ENCODE measurements at places on chromosomes 4 and X.
A peak's percentile ranks its signal among the peaks of the same experiment; 100 is the strongest.

GRCh38 chr4:184851200-184851541, 25.4 kb upstream of the ACSL1 start:
- no peak for DNase-seq

DNA sequence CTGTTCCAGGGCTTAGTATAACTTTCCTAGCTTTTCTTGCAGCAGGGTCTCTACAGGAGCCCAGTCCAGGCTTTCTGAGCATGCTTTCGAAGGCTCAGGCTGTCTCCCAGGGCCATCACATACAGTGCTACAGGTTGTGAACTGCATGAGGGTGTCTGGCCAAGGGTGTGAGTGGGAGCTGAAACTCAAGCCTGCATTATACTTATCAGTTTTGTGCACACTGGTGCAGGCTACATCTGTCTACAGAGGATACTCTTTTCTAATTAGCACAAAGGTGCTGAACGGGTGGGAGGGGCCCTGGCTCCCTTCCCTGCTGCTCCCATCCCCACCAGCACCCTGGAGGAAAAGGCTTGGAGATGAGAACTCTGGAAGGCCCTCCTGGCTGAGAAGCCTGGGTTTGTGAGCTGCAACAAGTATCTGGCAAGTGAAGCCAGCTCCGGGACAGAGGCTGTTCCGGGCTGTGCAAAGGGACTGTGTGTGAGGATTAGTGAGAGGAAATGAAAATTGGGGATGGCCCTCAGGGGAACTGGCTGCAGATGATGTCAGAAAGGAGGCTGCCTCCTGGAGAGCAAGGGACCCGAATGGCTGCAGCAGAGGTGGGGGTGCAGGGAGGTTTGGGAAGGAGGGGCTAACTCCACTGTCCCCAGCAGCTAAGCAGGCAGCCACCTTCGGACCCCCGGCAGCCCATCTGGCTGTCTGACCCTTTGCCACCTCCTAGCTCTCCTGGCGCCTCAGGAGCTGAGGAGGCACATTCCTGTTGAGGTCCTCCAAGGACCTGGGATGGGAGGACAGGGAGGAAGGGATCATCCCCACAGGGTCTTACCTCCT, 68.5 kb downstream of the EFNB1 start:
- no peak for DNase-seq

DNA sequence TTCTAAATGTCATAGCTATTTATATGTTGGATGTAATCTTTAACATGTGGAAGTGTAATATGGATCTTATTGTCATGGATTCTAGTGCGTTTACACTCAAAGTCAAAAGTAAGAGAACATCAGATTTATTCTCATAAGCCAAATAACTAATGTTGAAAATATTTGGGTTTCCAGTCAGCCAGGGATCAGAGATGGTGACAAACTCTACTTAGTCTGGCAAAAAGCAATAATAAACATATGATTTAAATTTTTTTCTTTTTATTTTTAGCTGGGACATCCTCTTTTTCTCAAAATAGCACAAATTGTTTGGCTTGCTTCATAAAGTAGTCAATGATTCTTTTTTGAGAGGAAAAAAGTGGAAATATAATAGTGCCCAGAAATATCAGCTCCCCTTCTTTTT, 392.3 kb downstream of the ARHGAP24 start:
- no peak for DNase-seq

DNA sequence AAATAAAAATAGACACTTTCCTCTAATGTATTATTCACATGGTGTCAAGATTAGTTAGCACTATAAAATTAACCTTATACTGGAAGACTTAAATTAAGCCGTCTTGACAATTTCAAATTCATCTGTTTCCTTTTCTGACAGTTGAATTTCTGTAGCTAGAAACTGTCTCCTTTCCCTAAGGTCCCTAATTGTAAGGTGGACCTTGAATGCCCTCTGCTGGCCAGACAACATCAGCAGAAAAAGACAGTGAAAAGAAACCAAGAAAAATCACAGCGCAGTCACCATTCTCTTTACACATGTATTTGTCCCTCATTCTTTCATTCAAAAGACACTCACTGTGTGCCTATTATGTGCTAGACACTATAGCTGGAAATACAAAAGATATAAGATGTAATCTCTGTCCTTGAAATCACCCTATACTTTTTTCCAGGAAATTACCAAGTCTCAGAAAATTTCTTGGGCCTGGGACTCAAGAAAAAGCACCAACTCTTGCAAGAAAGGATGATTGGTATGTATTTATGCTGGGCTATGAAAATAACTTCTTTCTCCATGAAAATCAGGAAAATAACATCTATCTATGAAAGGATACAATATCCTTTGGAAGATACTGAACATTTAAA, 32.7 kb upstream of the AMBN start:
- DNase-seq: peak; percentile 63

- no peak for DNase-seq
Measured at GRCh38 chr4:31183256-31183655, 463.1 kb downstream of the PCDH7 start.

DNA sequence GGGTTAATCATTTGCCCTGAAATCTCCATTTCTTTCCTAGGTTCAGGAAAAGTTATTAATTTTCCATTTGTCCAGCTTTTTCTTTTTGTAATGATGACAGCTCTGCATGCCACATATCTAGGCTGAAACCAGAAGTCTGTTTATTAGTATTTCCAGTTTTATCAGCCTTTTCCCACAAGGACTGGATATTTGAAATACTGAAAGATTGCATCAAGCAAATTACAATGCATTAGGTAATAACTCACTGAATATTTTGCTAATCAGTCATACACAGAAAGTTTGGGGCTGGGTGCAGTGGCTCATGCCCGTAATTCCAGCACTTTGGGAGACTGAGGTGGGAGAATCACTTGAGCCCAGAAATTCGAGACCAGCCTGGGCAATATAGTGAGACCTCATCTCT, 21.5 kb downstream of the SLC9A7 start:
- no peak for DNase-seq

DNA sequence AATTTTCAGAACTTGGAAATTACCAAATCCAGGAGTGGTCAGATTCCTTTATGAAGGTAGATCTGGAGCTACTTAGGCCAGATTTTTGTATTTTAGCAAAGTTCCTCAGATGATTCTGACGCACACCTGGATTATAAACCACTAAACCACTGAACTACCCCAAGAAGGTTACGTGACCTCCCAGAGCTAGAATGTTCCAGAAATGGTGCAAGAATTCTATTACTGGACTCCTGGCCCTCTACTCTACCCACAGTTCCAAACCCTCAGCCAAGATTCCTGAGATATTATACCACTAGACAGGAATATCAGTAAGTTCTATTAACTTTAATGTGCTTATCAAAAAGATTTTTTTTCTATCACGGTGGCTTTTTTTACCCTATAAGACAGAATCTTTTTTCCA, 67.1 kb downstream of the ABCG2 start:
- DNase-seq: no peak

- DNase-seq: no peak
Measured at GRCh38 chr4:184896868-184897715, 71.3 kb upstream of the ACSL1 start.

DNA sequence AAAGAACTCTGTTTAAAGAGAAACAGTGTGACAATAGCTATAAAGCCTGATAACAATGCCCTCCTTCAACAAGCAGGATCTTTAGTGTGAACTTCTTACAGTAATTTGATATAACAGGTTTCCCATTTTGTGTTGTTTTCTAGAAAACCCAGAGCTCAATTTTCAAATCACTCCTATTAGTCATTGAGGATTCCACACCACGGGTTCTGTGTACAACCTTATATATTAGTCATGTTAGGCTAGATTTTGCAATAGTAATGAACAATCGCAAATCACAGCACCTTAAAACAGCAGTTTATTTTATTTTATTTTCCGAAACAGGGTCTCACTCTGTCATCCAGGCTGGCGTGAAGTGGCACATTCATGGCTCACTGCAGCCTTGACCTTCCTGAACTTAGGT, 1020.9 kb upstream of the INTU start:
- DNase-seq: no peak

GRCh38 chr4:181860668-181861067, 382.5 kb upstream of the TENM3 start:
- DNase-seq: no peak

- DNase-seq: no peak
Measured at GRCh38 chr4:48445704-48446103, 37.4 kb upstream of the SLC10A4 start.

DNA sequence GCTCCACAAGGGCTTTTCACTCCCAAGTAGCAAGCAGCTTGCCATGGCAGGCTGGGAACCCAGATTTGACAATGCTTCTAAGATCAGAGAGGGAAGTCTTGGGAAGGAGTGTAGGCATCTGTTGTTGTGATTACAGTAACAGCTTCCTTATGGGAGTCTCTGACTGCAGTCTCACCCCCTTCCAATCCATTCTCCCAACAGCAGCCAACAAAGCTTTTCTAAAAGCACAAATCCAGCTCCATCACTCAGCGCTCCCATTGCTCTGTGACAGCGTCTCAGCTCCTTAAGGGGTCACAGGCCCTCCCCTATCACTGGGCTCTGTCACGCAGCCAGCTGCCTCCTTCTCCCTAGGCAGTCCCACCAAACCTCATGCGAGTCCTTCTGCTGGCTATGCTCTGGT, 7.1 kb downstream of the IGFBP7 start:
- no peak for DNase-seq

DNA sequence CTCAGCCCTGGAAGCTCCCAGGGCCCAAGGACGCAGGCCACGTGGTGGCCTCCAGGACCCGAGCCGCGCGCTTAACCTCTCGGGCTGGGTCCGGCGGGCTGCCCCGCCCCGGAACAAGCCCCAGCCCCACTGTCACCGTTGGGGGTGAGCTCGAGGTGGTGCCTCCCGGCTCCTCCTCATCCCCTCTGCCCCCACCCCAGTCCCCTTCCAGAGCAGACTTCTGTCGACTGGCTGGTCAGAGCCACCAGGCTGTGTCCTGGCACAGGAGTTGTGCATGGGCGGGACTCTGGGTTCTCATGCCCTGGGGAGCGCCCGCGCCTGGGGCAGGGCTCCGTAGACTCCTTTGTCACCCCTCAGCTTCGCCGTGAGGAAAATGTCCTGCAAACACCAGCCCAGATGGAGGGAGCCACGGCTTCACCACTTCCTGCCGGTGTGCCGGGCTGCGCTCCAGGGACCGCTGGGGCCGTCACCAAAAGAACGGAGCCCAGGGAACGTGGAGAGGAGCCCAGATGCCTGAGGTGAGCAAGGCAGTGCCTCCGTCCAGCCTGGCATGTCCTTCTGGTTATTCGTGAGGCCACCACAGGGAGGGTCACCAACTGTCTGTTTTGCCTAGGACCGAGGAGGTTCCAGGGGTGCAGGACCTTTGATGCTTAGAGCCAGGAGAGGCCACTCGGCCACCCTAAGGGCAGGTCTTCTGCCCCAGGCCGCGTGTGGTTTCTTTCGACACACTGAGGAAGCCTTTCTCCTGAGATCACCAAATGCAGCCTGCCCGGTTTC, 7.1 kb upstream of the RGS12 start:
- DNase-seq: no peak

DNA sequence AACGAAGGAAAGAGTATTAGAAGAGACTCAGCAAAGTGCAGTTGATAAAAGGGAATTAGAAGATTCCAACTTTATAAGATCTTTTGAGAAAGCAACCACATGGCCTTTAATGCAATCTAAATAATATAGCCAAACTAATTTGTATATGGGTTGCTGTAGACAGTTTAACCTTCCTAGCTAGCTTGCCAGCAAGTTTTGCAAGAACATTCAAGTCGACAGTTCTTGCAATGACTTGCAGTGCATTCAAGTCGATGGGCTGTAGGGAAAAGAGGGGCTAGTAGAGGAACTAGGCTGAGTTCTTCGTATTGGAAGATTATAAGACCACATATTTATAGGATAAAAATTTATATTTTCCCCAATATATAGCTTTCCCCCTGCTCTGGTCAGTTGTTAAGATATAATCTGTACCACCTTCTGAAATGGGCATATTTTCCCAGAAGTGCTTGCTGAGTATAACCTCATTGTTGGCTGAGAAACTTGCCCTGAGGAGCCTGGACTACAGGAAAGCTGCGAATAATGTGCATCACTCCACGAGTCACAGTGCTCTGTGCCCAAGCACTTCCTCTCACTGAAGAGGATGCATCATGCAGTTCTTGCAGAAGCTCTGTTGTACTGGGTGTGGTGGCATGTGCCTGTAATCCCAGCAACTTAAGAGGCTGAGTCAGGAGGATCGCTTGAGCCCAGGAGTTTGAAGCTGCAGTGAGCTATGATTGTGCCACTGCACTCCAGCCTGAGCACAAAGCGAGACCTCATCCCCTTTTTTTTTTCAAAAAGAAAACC, 56.7 kb downstream of the DOCK11 start:
- DNase-seq: no peak

DNA sequence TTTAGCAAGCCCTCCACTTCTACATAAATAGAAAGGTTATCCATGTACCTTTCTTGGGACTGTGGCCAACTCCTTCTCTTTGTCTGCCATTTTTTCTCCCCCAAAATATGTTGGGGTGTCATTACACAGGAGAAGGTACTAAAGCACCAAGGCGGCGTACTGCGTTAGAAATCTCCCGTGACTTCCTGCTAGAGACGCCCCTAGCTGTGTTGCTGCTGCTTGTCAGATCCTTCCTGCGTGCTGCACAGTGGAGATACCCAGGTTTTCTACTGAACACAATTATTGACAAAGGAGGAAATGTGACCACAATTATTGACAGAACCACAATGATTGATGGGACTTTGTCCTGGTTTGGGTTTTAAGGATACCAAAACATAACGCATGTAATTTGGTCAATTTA, 97.7 kb downstream of the EFHC2 start:
- no peak for DNase-seq

DNA sequence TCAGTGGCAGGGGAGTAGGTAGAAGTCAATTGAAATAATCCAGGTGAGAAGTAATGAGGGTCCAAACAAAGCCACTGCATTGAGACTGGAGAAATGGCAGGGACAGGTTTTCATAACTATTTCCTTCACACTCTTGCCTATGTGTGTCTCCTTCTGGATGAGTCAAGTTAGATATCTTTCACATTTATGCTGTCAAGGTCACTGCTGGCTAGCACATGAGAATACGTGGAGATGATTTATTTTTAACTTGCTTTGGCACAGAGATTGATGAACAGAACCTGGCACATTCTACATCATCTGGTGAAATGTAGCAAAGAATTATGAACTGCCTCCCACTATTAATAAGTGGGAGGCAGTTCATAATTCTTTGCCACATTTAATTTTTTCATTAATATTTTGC, 66.7 kb upstream of the BOD1L1 start:
- no peak for DNase-seq

DNA sequence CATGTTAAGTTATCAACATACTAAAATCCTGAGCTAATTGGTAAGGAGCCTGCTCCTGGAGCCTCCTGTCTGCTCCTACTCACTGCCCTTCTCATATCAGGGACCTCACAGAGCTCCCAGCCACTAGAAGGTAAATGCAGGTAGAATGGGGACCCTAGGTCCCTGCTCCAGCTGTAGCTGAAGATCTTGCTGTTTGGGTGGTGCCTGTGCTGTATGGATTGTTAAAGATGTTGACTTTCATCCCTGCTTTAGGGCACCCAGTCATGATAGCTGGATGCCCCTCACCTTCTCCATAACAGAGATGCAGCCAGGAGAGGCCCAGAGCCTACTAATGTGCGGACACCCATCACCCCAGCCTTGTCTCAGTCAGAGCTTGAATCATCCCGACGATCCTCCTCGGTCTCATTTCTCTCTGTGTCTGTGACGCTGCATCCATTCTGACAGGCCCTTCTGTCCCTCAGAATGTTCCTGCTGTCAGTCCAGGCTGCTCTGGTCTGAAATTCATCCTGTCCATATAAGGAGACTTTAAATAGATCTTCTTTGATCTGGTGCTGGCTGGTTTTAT, 341.7 kb upstream of the GATB start:
- DNase-seq: no peak

- peak; percentile 2 for DNase-seq
Measured at GRCh38 chrX:43557792-43558191, 98.3 kb upstream of the MAOA start.

GRCh38 chr4:151029537-151029936, 14.5 kb upstream of the LRBA start:
- DNase-seq: no peak
